ENCODE measurements at places on chromosomes 4 and X.

- DNase-seq = no peak
Measured at GRCh38 chr4:78737035-78737434, 39.1 kb upstream of the BMP2K start.

GRCh38 chr4:153748378-153748777 is 11.4 kb downstream of the RNF175 start:
- DNase-seq = no peak

DNA sequence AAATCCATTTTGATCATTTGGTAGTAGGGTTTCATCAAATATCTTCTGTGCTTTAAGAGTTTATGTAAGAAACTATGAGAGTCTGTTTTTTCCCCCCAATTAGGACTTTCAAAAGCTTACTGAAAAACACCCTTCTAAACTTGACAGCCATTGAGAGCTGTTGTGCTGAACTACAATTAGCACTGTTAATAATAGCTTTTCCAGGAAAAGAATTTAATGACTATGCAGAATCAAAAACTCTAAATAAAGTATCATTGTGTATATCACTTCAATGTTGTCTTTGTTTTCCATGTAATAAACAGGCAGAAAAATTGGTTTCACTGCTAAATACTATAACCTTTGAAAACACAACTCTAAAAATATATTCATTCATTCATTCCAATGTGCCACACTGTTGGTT is 121.4 kb upstream of the PDE5A start:
- DNase-seq = no peak

DNA sequence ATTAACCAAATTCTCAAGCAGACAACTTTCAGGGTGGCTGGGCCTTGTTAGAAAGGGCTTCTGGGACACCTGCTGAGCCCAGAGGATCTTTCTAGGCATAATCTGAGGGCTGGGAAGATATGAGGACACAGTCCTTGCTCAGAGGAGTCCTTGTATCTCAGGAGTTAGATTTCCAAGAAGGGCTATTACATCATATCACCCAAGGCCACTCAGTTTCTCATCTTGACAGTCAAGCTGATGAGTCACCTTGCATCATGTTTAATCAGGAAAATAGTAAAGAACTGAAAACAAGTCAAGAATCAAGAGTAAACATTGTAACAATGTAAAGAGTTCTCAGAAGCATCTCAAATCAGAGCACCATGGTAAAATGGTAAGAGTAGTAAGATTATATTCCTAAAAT is 4.0 kb downstream of the PCYT1B start:
- no peak for DNase-seq

DNA sequence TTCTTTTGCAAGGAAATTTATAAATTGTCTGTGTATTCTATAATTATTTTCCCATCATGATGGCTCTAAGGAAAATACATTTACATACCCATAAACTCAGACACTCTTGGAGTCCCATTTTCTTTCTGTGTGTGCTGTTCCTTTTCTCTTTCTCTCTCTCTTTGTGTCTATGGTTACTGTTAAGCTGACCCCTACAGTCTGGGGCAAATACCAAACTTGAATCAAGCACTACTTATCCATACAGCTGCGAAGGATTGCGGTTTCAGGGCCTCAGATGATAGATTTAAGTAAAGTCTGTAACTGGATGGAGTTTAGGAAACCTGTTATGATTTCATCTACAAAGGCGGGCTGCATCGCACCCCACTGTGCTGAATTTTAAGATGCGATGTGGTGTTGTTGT is 150.2 kb downstream of the SHROOM3 start:
- DNase-seq = no peak
